ENCODE measurements at places on chromosomes 5 and 9.

DNA sequence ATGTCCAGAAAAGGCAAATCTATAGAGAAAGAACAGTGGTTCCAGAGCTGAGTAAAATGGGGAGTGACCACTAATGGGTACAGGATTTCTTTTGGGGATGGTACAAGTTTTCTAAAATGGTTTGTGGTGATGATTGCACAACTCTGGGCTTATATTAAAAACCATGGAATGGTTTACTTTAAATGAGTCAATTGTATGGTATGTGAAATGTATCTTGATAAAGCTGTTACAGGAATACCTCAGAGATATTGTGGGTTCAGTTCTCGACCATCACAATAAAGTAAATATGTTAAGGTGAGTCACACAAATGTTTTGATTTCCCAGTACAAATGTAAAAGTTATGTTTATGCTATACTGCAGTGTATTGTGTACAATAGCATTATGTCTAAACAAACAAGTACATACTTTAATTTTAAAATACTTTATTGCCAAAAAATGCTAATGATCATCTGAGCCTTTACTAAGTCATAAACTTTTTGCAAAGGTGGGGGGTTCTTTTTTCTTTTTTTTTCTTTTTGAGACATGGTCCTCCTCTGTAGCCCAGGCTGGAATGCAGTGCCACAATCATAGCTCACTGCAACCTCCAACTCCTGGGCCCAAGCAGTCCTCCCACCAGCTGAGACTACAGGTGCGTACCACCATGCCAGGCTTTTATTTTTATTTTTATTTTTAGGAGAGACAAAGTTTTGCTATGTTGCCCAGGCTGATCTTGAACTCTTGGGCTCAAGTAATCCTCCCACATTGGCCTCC lies 65.9 kb downstream of the SHOC1 start:
- no peak for DNase-seq

DNA sequence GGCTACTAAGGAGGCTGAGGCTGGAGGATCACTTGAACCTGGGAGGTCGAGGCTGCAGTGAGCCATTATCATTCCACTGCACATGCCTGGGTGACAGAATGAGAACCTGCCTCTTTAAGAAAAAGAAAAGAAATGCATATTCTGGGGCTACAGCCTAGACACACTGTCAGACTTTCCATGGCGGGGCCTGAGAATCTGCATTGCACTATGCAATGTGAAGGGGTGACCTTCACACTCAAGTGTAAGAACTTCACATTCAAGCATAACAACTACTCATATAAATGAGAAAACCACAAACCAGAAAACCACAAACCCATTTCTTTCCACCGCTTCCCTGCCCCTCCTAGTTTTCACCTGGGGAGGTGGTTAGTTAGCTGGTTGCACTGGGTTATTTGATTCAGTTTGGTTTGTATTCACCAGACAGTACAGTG lies 18.0 kb upstream of the FBP2 start:
- peak; percentile 3 for DNase-seq

- DNase-seq: no peak
Observed at GRCh38 chr9:2686911-2687310, 30.4 kb upstream of the KCNV2 start.

- DNase-seq: no peak
Observed at GRCh38 chr9:6689893-6690674, 44.6 kb upstream of the GLDC start.

- DNase-seq: no peak
Observed at GRCh38 chr5:154945695-154946301, 4.9 kb downstream of the MRPL22 start.

DNA sequence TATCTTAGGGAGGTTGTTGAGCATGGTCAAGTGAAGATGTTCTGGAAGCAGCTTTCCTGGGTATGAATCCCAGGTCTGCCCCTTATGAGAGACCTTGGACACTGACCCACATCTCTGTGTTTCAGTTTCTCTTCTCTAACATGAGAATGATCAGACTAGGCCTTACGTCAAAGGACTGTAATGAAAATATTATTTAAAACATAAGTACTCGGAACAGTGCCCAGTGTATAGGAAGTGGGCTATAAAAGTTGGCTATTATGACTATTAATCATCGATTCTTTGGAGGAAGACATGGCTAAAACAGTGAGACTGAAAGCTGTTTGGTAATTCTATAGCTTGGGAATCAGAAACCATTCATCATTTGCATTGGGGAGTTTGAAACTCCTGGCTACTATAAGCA lies 65.3 kb upstream of the MYO10 start:
- DNase-seq: no peak

DNA sequence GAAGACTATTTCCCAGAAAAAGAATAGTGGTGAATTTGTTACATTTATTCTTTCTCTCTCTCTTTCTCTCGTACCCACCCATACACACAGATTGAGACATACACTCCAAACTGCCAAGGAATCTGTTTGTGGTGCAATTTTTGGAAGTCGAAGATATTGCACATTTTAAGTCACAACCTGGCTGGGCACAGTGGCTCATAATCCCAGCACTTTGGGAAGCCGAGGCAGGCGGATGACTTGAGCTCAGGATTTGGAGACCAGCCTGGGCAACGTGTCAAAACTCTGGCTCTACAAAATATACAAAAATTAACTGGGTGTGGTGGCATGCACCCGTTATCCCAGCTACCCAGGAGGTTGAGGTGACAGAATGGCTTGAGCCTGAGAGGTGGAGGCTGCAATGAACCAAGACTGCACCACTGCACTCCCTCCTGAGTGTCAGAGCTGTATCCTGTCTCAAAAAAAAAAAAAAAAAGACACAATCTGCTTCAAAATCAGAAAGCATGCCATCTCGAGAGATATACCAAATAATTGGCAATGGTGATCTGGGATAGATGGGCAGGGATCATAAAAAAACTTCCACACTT lies 19.2 kb upstream of the PLIN2 start:
- no peak for DNase-seq

DNA sequence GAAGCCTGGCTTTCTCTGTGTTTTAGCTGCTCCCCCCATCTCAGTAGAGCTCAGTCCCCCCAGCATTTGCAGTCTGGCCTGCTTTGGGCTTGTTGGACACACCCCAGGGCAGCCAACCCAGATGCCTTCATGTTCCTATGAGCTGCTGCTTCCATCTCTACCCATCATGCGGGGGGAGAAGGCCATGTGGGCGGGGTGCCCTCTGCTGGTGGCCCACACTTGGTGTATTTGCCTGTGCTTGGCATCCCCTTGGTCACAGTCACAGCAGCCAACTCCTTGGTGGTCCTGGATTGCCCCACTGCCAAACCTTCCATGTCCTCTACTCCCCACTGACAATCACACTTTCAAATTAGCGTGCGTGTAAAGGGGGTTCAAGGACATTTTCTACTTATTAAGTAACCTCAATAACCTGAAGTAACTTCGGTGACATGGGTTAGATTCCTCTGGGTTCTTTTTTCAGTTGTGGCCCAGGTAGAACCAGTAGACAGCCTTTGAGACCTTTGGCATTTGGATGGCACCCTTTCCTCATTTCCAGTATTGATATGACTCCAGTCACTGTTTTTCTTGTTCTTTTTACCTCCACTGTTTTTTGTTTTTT lies 42.8 kb downstream of the SNX30 start:
- DNase-seq: peak; percentile 68

GRCh38 chr5:150603052-150603451 lies 37.4 kb upstream of the SYNPO start:
- DNase-seq: no peak

DNA sequence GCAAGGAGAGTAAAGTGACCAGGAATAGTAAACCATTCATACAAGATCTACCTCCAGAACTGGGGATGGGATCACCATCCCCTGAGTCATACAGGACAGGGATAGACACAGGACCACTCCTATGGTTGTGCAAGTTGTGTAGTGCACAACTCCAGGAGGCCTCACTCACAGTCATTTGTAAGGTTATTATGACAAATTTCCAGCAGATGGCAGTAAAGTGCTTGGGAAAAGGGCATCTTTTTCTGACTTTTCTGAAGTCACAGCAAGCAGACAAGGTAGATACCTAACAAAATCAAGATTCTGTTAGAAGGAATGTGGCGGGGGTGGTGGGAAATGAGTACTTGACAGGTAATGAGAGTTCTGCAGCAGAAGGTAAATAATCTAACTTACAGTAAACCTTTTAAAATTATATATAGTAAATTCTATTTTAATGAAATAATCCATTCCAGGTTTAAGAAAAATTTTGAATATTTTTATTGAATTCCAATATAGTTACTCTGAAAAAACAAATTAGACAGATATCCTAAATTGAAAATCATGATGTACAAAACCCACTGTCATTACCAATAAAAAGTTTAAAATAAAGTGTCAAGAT lies 16.7 kb upstream of the KIF27 start:
- DNase-seq: no peak

DNA sequence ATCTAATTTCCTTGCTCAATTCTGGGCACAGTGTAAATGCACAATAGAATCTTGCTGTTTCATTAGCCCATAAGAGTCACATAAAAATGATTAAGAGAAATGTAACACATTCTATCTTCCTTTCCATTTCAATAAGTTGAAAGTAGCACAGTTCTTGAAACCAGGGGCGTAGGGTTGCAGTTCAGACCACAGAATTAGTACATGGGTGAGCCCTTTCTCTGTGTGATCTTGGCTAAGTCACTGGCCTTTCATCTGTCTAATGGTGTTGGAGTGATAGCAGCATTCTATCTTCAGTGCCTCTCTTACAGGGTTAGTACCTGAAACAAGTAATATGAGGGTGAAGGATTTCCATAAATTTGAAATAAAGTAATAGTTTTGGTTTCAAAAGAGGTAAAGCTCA lies 445.3 kb upstream of the ZNF462 start:
- DNase-seq: no peak

- no peak for DNase-seq
Observed at GRCh38 chr9:103804077-103804735, 289.9 kb upstream of the SMC2 start.

DNA sequence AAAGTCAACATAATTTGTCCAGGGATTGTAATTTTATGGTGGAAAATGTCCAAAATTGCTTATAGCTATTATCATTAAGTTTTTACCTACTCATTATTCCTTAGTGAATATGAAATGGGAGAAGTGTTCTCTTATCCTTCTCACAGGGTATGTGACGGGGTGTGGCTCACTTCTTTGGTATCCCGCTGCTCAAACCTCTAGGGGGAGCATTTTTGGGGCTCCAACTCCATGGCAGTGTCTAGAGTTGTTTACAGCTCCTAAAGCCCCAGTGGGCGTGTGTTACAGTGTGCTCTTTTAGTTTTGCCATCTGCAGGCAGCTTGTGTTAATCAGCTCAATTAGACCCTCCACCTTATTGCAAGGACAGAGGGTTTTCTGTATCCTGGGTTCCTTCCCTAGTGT lies 89.4 kb downstream of the CDKN2A start:
- no peak for DNase-seq

DNA sequence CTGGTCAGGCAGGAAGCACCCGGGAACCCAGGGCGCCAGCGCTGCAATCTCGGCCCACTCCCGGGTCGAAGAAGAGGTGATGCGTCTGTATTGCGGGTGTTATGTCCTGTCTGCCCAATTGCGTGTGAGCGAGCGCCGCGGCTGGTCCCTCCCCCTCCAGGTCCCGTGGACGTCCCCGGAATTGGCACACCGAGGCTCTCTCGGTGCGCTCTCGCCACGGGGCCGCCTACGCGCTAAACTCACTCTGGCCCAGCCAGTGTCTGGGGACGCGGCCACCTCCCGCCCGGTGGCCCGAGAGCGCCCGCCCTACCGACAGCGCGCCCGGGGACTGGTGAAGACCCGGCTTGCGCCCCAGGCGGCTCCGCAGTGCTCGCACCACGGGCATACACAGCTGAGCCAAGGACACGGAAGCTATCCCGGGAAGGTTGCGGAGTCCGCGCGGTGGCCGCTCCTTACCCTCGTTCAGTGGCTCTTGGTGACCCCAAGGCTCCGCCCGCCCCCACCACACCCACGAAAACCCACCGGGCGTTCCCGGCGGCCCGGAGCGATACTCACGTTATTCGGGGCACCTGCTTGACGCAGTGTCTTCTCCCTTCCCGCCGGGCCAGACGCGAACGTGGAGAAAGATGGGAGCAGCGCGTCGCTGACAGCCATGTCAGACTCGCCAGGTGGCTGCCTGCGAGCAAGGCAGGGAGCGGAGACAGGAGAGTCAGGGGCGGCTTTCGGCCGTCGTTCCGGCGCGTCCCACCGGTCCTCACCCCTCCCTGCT lies 1.0 kb downstream of the KLF4 start:
- DNase-seq: no peak

GRCh38 chr5:55071413-55071812 lies 31.0 kb upstream of the GZMA start:
- DNase-seq: no peak

DNA sequence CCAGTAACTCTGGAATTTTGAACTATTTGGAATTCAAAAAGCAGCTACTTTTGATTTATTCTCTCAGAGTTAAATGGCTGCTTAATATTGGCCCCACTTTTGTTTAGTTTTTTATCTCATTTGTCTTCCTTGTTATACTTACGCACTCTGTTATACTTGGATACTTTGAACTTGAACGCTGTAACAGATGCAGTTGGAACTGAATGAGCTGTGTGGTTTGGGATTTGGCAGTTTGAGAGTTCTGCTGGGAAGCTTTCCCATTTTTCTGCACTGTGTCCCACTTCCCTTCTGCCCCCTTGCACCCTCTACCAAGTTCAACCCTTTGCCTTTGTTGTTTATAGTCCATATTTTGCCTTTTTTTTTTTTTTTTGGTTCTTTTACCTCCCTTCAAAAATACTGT lies 3.8 kb downstream of the RHOBTB3 start:
- no peak for DNase-seq

DNA sequence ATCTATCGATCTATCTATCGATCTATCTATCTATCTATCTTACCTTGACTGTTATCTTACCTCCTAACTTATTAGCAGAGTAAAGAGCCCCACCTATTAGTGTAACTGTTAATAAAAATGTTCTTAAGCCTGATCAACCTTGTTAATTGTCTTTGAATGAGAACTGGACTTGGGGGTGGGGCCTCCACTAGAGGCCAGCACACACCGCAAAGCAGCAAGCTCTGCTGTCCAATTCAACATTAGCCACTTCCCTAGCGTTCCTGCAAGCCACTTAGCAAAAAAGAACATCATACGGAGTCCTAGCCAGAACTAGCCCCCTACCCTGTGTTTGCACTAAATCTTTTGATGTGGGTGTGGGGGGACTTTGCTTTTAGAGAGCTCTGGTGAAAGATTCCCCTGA lies 515.8 kb downstream of the KDM4C start:
- DNase-seq: no peak

DNA sequence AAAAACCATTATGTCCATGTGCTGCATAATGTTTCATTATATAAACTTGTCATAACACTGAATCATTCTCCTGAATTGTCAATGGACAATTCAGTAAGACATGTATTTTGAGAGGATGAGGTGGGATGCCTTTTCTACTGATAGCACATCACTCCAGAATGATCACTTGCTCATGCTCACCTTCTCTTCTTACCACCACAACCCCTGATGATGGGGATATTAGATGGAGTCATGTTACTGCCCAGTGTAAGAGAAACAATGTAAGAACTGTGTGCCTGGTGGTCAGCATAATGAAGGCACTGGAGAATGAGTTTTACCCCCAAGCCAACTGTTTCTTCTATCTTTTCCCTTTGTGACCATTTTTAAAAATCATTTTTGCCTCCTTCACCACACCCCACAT lies 198.8 kb downstream of the ADAMTSL1 start:
- no peak for DNase-seq

All from activated T-helper 1 cell treated with anti-CD3 and anti-CD28 coated beads, Interleukin-2, amount 50 U/mL, for 16 hours (primary cell).